ENCODE measurements at places on chromosomes 1 and 21.

- DNase-seq = no peak
Observed at GRCh38 chr1:184423649-184424048, 36.8 kb downstream of the C1orf21 start.

DNA sequence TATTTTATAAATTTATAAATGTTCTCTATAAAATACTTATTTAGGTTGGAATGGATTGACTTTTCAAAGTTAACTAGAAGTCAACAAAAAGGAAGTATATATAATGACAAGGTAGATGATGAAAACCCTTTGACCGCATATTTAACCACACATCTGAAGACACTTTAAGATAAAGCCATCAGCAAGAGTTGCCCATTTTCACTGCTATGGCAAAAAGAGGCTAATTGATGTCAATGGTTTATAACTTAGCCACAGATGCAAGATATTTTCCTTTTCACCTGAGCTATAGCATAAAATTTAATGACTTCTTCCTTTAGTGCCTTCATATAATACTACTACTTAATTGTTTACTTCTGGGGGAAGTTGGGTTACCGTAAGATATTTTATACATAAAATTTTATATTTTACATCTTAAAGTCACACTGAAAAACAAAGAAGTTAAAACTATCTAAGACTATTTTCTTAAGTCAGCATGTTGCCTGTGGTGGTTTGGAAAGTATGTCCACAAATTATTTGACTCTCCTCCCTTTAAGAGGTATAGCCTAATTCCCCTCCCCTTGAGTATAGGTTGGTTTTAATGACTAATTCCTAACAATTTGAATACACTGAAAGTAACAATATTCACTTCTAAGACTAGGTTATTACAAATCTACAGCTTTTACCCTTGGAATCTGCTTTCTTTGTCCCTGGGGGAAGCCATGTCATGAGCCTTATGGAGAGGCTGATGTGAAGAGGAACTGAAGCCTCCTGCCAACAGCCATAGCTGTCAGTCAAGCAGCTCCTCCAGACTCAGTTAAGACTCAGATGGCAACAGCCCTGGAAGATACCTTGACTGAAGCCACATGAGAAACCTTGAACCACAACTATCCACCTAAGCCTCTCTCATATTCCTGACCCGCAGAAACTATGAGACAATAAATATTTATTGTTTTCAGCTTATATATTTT lies 40.3 kb upstream of the LRRC8B start:
- DNase-seq = no peak

- DNase-seq = no peak
Observed at GRCh38 chr1:41622402-41622801, 137.9 kb upstream of the EDN2 start.

DNA sequence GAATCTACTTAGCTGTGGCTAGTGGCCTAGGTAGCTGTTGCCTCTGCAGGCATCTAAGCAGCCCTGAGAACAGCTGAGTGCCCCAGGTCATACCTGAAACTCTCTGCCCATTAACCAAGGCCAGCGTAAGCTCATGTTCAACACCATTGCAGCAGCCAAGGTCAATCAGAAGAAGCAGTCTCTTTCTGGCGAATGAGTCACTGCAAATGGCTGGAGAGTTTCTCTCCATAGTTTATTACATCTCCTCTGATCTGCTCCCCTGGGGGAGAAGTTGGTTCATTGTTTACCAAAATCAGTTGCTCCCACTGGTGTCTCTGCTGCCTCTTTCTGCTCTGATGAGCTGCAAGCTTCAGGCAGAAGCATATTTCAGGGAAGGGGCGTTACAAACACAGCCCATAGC lies 6.9 kb upstream of the BCL9 start:
- no peak for DNase-seq

- DNase-seq = no peak
Observed at GRCh38 chr1:9400425-9401079, 107.9 kb downstream of the SPSB1 start.

- DNase-seq = no peak
Observed at GRCh38 chr1:13817906-13818305, 117.9 kb downstream of the PRDM2 start.

GRCh38 chr21:38774586-38775285 lies 31.0 kb upstream of the ETS2 start:
- no peak for DNase-seq

DNA sequence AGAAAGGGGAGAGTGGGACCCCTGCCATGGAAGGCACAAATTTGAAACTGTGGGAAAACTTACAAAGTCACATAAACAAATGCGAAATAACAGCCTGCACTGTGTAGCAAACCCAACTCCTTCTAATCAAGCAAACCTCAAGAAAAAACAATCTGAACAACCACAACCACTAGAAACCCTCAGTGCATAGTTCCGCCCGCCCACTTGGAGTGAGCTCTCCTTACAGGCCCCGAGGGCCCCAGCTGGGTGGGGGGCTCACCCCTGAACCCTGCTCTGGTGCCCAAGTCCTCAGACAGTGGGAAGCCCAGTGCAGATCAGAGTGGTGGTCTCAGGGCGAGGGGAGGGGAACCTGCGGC lies 931 bp upstream of the MXRA8 start:
- no peak for DNase-seq

GRCh38 chr1:26833432-26834405 lies 7.2 kb downstream of the ZDHHC18 start:
- DNase-seq = no peak

GRCh38 chr1:163054181-163054591 lies 15.0 kb upstream of the RGS4 start:
- no peak for DNase-seq

DNA sequence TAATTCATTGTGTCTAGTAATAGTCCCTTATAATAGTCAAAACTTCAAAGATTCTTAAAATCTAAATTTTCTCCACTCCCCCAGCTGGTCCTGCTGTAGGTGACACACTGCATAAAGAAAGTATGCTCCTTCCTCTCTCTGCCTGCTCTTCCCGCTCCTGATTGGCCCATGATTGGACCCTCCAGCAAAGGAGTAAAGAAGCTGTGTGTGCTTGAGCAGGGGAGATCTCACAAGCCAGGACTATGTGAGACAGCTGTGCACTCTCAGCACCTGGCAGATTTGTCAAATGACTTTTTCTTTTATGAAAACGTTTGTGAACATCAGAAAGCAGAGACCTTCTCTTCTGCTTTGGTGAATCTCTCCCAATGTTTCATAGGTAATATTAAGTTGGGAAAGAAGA lies 274.8 kb upstream of the LYPLAL1 start:
- no peak for DNase-seq

DNA sequence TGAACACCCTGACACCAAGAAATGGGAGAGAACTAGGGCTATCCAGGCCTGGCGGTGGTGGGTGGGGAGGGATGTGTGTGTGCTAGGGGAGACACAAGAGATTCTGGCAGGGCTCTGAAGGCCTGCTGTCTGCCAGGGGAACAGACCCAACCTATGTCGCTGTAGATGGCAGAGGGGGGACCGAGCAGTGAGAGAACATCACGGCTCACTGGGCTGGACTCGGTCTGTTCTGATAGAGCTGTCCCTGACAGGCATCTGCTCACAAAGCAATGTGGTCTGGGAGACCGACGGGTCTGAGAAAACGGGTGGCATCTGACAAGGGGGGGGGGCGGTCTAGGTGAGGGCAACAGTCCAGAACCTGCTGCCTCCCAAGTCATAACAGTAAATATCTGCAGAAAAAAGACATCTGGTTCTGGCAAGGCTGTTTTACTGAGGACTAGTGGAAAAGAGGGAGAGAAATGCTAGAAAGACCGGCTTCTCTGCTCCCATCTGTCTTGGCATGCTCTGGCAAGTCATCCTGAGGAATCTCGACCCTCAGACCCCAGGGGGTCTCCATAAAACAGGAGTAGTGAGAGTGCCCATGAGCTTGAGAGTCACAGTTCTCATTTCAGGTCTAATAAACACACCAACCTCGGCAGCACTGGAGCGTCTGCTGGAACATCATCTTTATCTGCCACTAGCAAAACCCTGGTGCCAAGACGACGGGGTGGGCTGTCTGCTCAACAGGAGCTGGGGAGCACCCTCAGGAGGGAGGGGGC lies 36.5 kb downstream of the SLC66A1 start:
- no peak for DNase-seq

DNA sequence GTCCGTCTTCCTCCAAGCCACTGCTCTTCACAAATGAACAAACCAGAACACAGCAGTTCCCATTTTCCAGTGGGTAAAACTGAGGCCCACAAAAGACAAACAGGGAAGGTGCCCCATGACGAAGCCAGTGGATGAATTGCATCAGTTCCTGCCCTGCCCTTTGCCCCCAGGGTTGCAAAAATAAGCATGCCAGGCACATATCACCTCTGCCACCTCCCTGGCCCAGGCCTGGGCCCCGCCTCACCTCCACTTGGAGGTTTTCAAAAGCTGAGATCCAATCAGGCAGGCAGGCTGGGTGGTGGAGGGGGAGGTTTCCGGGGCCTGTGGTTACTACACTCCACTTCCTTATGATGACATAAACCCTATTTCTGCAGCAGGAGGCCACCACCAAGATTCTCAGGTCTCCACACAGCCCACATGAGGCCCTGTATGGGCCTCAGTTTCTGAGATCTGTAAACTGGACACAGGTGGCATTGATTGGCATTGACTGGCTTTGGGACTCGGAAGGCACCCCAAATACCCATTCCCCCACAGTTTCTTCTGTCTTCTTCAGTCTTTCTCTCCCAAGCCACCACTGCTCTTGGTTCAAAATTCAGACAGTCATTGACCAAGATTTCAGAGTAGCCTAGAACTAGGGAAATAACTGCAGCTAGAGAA lies 4.1 kb downstream of the KIF21B start:
- DNase-seq = no peak

- DNase-seq = peak; percentile 5
Observed at GRCh38 chr1:96236156-96236739, 485.3 kb upstream of the PTBP2 start.

DNA sequence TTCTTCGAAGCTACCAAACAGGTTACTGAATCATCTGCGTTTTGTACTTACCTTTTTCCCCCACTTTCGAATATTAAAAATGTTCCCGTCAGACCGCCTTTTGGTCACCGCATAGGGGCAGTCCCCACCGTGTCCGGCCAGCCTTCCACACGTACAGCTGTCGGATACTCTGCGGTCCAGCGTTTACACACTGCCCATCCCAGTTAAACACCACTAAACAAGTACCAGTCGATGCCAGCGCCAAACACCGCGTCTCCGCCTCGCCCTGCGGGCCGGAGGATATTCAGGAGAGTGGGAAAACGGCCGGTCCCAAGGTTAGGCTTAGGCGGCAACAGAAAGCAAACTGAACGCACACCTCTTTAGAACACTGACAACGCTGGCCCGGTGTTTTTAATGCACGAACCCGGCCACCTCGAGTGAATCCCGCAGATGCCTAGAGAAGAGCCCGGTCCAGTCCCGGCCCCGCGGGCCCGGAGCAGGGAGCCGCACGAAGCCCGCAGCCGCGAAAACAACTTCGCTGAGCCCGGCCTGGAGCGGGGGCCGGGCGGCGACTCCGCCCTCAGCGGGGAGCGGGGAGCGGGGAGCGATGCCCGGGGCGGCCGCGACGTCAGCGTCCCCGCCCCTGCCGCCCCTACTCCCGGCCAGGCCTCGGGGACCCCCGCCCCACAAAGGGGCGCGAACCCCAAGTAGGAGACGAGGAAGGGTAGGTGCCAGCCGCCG lies 730 bp upstream of the PHF13 start:
- DNase-seq = no peak

DNA sequence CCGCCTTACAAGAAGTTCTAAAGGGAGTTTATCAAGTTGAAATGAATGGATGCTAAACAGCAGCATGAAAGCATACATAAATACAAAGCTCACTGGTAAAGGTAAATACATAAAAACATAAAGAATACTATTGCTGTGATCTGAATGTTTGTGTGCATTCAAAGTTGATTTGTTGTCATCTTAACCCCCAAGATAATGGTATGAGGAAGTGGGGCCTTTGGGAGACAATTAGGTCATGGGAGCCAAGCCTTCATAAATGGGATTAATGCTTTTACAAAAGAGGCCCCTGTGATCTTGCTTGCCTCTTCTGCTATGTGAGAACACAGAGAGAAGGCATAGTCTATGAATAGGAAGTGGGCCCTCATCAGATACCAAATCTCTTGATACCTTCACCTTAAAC lies 209.0 kb upstream of the SAMSN1 start:
- DNase-seq = no peak

Data from iPS DF 19.7 (cell line).